Left cardiac atrium (tissue), 4 donors: ENCODE measurements at places on chromosomes 6 and 20. TPM values are rescaled to one million over a fixed set of nuclear protein-coding genes. Genes with fewer than 3 reads are reported as not detected.
A peak's percentile ranks its signal among the peaks of the same experiment; 100 is the strongest.

DNA sequence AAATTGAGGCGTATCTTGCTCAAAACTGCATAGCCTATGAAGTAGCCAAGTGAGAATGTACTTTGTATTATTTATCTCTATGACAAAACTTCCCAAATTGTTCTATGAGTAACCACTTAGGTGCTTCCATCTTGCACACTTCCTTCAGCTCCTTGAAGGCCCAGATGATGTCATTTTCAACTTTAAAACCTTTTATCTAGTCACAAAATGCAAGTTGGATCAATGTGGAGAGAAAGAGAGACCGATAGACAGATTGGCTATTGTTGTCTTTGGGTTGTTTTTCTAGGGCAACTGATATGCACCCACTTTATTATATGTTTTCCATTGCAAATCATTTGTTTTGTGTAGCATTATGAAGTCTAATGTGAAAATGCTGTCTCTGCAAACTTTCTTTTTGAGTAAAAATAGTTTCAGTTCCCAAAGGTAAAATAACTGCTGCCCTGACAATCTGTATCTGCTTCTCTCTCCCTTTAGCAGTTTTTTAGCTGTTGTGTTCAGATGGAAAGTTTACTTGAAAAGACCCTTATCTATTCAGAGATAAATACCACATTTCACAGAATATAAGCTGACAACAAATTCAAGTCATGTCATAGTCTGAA is 73.7 kb upstream of the CITED2 start:
- no peak for DNase-seq

DNA sequence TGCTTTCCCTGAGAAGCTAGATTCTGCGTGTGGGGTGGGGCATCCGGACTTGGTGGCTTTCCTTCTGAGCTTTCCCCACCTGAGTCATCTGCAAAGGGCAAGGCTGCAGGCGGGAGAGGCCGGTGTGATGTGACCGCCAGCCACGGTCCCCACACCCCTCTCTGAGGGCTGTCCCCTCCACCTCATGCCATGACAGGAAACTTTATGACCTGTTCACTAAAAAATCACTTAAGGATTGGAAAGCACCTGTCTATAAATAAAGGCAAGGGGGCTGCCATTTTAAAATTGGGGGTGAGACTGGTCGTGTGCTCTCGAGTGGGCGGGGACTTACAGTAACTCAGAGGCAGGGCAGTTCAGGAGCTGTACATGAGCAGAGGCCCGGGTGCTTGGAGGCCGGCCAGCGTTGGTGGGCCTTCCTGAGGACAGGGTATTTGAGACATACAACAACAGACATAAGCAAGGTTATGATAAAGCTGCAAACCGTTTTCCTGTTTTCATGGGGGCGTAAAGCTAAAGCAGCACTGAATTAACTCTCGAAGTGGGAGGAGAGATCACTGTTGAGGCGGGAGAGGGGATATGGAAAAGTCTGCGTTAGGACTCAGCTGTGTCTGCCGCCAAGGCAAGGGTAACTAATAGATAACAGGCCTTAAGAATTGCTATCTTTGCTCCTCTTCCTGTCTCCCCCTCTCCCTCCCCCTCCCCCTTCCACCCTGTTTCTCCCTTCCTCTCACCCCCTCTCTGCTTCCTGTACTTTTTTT is 16.1 kb upstream of the SERPINB1 start:
- peak; percentile 74 for DNase-seq

- DNase-seq: no peak
These were observed 312.9 kb downstream of the SAMD5 start for GRCh38 chr6:147821295-147821897.

The TMEM244 gene
- not detected for total RNA-seq

The SSTR4 gene
- total RNA-seq: not detected

DNA sequence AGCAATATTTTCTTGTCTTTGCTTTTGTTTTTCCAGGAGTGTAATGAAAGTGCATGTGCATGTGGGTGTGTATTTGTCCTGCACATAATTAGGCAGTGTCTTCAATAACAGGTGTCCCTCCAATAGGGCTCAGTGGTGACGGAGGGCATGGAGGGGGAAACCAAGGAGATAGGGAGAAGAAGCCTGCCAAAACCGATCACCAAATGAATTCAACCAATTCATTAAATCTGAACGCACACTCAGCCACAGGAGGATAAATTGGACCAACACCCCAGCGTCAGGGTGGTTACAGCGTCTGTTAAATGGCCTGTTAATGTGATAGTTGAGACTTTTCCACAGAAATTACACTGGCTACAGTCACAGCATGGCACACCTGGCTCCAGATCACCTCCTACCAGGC is 527.6 kb downstream of the CD83 start:
- no peak for DNase-seq

GRCh38 chr20:45611054-45611453 is 18.5 kb upstream of the WFDC10A start:
- no peak for DNase-seq

GRCh38 chr6:48486876-48487275 is 375.9 kb upstream of the PTCHD4 start:
- DNase-seq: no peak

The PDSS2 gene
- total RNA-seq: 15.6 TPM

DNA sequence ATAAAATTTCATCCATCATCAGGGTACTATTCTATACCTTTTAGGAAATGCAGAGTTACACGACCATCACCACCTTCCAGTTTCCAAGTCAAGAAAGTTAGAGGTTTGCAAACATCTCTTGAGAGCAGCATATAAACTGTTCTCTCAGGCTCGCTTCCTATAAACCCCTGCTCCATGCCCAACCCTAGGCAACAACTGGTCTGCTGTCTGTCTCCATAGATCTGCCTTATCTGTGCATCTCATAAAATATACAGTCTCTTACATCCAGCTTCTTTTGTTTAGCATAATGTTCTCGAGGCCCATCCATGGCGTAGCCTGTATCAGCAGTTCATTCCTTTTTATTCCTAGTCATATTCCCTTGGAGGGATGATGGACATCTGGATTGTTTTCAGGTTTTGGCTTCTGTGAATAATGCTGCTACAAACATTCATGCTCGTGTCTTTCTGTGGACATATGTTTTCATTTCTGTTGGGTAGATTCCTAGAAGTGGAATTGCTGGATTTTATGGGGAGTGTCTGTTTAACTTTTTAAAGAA is 6.1 kb downstream of the PTPRT start:
- DNase-seq: no peak

The ANKRD66 gene
- total RNA-seq: not detected
